ENCODE measurements at places on chromosomes 5 and 9.

DNA sequence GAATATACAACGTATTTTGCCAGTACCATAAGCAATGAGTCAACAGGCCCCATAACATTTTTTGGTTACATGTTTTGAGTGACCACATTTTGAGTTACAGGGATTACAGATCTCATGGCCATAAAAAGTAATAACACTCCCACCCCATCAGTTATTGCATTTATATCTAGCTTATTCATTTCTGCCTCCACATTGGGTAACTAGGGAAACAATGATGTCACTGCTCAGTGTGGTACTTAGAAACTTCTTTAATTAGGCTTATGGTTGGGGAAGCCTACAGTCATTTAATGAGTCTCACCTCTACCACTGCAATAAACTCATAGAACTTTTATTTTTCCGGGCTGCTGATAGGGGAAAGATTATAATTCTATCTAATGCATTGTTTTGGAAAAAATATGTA lies 39.9 kb upstream of the SMIM15 start:
- no peak for DNase-seq

DNA sequence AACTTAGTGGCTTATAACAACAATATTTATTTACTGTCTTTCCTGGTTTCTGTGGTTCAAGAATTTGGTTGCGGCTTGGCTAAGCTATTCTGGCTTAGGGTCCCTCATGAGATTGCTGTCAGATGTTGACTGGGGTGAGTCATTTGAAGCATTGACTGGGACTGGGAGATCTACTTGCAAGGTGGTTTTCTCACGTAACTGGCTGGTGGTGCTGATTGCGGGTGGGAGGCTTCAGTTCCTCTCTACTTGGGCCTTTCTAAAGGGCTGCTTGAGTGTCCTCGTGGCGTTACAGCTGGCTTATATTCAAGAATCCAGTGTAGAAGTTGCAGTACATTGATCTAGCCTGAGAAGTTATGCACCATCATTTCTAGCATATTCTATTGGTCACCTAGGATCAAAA lies 218.5 kb upstream of the ELAVL2 start:
- DNase-seq: no peak

GRCh38 chr5:32507738-32508434 lies 63.3 kb upstream of the ZFR start:
- no peak for DNase-seq

DNA sequence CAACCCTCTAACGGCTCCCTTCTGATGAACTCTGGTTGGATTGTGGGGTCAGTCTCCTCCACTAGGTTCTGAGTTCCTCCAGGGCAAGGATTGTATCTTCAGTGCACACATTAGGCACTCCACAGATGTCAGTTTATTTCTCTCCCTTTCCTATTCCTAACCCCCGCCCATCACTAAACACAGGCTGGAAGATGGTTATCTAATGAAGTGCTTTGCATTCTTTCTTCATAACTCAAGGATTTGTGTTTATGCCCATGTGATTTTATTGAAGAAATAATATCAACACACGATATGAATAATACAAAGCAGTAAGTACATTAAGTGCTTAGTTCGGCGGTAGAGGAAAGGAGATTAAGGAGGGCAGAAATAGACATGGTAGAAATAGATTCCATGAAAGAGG lies 4.4 kb upstream of the CREBRF start:
- DNase-seq: no peak

- no peak for DNase-seq
Measured at GRCh38 chr5:83921666-83922193, 201.1 kb upstream of the HAPLN1 start.

DNA sequence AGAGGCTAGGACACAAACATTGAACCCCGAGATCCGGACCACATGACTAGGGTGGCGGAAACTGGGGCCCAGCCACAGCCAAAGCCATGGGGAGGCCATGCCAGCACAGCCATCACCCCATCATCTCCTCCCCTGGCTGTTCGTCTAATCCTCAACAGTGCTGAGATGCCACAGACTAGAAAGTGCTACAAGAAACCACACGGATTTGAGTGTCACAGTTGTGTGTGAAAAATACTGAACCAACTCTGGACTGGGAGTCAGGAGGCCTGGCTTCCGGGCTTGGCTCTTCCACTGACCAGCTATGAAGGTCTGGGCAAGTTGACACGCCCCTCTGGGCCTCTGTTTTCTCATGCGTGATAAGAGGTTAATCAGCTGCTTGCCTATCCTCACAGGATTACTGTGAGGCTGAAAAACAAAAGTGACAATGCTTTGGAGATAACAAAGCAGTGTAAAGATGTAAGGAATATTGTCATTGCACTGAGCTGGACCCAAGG lies 38.8 kb upstream of the SHB start:
- DNase-seq: no peak

Data from activated CD8-positive, alpha-beta memory T cell treated with anti-CD3 and anti-CD28 coated beads, Interleukin-2, amount 50 U/mL, for 4 hours (primary cell).